ENCODE measurements at places on chromosomes 2 and 18.

DNA sequence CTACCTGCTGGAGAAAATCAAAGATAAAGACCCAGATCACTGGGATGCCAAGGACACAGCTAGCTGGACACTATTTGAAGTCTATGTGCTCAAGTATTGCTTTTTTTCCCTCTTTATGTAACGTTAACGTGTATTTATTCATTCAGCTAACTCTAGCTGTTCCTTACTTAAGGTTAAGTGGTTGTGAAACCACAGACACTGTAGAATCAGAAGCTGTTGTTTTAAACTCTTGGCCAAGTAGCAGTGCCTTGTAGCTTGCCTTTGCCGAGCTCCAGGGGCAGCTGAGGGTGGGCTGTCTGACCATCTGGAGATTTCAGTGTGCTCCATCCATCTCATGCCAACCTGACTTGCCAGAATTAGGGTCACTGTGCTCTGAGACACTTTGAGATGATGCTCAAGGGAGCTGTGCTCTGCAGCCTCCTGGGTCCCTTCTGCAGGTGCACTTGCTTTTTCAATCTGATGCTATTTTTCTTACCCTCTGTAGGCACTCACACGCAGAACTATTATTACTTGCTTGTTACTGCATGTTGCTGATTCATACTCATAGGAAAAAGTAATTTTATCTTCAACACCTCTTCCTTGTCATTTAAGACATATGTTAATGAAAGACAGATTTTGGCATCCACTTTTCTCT lies 116.2 kb downstream of the METTL8 start:
- DNase-seq: no peak

DNA sequence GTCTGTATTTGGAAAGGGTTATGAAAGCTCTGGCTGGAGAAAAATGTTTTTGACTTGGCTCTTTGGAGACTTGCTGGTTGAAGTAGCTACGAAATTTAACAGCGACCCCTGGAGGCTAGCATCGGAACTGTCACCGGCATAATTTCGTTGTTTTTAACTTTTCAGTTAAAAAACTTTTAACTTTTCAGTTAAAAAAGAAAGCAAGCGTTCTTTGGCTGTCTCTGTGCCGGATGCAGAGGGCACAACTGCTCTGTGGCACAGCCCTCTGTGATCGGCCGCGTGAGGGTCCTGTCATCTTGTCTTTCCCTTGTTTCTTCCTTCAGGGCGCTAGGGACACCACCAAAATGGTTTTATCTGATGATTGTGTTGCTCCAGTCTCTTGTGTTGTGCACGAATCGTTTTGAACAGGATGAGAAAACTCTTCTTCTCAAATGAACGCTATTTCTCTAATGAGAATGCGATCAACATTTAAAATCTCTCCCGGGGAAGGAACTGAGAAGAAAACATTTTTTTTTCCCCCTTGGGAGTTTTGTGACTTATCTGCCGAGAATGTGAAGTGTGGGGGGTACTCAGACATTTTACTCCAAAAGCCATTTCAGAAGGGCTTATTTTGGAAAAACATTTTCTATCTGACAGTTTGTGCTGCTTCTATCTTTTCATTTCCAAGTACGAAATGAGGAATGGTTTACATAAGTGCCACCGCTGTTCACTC lies 57.1 kb downstream of the ADCYAP1 start:
- no peak for DNase-seq

GRCh38 chr2:105712981-105713596 lies 31.6 kb upstream of the NCK2 start:
- peak; percentile 38 for DNase-seq

GRCh38 chr18:50105027-50105426 lies 89.9 kb downstream of the MYO5B start:
- DNase-seq: no peak

- no peak for DNase-seq
Observed at GRCh38 chr2:180416627-180417026, 409.5 kb upstream of the CWC22 start.

- DNase-seq: no peak
Observed at GRCh38 chr2:179745635-179746256, 115.7 kb downstream of the ZNF385B start.

DNA sequence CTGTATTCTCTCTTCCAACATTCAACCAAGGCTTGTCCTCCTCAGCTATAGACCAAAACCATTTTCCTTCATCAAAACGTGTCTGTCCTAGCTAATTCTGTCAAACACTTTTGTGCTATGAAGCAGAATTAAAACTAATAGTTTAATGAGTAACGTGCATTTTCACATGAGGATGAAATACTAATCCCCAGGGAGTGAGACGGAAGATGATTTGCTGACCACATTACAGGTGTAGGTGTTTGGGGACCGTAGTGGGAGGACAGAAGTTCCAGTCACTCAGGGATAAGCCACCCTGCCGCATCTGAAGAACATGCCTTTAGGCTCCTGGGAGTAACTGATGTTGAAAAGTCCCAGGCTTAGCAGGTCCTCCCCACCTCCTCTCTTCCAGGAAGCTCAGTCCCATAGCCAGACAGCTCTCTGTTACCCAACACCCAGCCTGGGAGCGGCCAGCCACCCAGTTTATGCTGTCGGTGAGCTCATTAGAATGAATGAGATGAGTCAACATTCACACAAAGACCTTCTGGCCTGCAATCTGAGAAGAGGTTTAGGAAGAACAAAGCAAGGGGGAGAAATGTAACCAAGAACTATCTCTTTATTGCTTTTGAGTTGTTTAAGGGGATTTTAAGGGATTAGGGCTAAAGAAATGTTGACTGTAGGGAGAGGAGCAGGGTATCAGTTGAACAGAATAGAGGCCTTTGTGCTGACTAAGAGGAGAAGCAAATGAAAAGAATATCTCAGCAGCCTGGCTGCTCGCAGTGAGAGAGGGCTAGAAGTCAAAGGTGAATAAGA lies 122.5 kb downstream of the FOXI3 start:
- DNase-seq: no peak

- DNase-seq: peak; percentile 92
Observed at GRCh38 chr2:72115110-72116080, 32.3 kb downstream of the CYP26B1 start.

- no peak for DNase-seq
Observed at GRCh38 chr2:32129086-32129485, 36.6 kb upstream of the SLC30A6 start.

GRCh38 chr2:109031476-109032228 lies 42.6 kb upstream of the EDAR start:
- peak; percentile 34 for DNase-seq

DNA sequence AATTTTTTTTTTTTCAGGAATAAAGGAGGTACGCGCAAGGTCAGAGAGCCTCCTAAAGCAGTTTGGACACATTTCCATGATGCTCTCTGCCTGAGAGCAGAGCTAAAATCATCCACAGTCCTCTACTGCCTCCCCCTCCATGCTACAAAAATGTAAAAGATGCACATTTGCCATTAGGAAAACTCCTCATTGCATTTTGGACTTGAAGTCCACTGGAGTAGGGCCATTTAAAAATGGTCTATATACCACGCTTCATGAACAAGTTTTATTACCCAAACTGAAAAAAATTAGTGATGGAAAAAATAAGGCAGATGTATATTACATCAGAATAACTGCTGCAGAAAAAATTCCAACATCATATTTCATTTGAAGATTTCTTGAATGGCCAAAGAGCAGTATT lies 256.0 kb downstream of the AFF3 start:
- no peak for DNase-seq

GRCh38 chr2:151713291-151713903 lies 20.9 kb downstream of the NEB start:
- no peak for DNase-seq

DNA sequence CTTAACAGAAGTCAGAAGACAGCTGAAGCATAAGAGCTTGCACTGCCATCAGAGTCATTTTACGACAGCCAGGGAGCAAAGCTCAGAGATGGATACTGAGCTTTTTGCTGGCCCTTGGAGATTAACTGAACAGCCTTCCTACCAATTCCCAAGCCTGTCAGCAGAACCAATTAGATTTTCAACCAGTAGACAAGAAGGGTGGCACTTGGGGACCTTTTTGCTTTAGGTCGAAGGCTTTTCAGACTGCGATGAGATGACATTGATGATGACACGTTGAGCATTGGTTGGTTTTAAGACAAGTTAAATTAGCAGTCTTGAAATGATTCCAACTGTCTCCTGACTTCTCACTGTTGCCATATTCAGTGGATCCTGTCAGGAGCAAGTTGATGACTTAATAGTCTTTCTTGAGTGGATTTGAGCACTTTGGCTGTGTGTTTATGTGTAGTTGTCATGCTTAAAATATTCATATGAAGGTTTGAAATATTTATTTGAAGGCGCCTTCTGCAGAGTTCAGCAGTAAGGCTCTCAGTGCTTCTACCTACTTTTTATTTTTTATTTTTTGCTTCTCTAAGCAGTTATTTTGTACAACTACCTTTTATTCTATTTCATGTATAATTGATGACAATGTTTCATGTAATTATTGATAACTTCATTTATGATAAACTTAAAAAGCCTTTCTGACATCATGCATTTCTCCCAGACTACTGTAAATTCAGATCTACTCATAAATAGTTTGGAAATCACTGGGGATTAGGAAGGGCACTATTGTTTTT lies 256.7 kb downstream of the CAMKMT start:
- no peak for DNase-seq

DNA sequence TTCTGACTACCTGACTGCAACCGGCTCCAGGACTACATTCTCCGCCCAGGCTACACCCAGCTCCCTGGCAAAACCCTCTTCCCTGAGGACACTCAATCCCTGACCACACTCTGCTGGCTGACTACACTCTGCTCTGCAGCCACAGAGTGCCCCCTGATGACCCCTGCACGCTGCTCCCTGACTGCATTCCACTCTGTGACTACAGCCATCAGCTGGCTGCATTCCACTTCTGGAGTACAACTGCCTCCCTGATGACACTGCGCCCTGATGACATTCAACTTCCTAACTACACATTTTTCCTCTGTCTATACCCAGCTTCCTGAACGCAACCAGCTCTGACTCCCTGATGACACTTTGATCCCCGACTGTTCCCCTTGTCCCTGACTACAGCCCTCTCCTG lies 71.3 kb upstream of the NRXN1 start:
- no peak for DNase-seq

GRCh38 chr18:26495287-26495686 lies 53.1 kb downstream of the KCTD1 start:
- no peak for DNase-seq

GRCh38 chr2:176415937-176416499 lies 146.8 kb downstream of the MTX2 start:
- no peak for DNase-seq

GRCh38 chr18:2392446-2392845 lies 178.9 kb downstream of the METTL4 start:
- DNase-seq: no peak

Measured in 8988T (cell line).